H1 (cell line): ENCODE measurements at places on chromosomes 4 and X.

GRCh38 chrX:130261296-130261893 lies 7.3 kb downstream of the ZNF280C start:
- no peak for DNase-seq

DNA sequence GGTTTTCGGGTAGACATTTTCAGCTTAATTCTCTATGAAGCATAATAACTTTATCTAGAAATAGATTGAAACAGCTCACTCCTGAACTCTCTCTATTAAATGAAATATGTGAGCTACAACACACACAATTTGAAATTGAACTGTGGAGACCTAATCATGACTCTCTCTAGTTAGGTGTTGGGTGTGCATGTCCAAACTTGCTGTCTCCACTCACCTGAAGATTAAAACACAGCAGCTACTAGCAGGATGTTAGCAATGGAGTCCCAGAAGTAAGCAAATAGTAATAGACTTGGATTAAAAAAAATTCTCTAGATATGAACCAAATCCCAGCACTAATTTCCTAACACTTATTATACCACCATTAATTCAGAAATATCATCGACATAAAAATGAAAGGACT lies 173.1 kb downstream of the FSTL5 start:
- DNase-seq = no peak

- no peak for DNase-seq
Observed at GRCh38 chr4:85932500-85933290, 427.2 kb downstream of the MAPK10 start.

DNA sequence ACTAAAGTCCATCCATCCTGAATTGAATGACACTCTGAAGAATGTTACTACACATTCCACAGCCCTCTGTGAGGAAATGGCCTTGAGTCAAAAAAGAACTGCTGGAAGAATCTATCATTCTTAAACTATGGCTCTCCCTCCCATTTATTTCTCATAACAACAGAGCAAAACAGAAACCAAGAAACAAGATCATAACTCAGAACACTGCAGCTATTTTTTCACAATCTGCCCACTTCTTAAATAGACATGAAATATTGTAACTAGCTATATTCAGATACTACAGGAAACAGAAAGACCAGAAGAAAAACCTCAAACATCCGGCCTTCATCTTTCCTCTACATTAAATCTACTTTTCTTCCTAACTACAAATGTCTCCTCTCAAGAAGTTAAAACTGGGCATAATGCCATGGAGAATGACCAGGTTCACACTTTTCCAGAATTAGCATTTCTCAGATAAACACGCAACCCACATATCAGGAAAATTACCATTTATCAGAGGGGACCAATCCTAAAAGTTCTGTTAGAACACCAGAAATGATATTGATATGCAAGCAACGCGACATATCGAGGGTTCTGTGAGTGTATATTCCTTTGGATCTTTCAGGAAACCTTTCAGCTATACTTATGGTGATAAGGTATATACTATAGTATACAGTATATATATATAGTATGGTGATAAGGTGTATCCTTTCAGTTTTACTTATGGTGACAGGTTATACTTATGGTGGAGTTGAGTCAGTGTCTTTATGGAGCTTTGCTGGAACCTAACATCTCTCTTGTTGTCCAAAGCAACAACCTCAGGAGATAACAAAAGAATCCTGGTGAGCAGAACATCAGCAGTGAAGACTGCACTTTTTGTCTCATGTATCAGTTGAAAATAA lies 60.4 kb upstream of the IRF2 start:
- DNase-seq = no peak

GRCh38 chr4:92654084-92654483 lies 350.3 kb downstream of the GRID2 start:
- no peak for DNase-seq

DNA sequence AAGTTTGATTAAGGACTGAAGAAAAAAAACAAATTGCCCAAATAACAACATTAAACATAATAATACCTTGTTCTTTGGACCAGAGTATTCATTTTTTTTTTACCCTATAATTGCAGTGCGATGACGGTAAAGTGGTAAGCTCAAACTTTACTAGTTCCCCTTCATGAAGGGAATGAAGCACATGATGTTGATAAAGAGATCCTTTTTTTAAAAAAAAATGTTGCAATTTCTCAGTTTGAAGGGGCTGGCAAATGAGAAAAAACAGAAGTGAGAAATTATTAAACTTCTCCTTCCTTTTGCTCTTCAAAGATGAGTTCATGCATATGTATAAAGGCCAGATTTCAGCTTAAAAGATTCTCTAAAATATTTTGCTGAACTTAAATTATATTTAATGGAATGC lies 231.7 kb downstream of the C4orf33 start:
- no peak for DNase-seq

DNA sequence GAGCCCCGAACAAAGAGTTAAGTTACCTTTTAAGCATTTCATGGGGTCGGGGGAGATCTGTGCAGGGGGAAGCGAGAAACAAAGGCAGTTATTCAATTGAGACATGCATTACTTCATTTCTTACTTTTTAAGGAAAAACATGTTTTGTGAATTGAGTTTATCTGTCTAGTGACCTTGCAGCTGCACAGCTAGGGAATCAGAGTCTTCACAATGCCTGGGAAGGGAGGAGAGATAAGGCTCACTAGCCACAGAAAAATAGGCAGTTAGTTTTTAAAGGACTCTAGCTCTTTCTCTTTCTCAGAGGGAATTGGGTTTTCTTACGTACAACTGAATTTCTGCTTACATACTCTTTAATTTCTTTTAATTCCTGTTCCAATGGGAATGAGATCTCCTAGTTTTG lies 26.2 kb upstream of the ZBTB33 start:
- no peak for DNase-seq

- no peak for DNase-seq
Observed at GRCh38 chr4:170272959-170273358, 183.2 kb upstream of the AADAT start.

- no peak for DNase-seq
Observed at GRCh38 chr4:113822555-113823290, 61.2 kb upstream of the CAMK2D start.

GRCh38 chrX:41031256-41031967 lies 53.8 kb upstream of the USP9X start:
- DNase-seq = no peak

DNA sequence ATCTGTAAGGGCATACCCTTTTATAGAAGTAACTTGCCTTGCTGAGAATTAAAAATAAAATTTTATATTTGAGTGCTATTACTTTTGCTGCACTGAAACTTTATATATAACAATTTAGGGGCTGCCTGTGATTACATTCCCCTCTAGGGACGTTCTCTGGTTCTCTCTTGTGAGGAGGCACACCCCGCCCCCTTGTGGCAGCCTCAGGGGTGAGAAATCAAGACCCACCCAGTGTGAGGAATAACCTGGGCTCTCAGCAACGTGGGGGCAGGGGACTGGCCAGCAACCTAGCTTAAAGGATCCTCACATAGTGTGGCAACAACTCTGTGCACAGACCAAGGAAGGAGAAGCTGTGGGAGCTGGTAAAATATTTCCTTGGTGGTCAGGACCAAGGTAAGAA lies 43.7 kb downstream of the MAGEA9 start:
- peak; percentile 72 for DNase-seq

DNA sequence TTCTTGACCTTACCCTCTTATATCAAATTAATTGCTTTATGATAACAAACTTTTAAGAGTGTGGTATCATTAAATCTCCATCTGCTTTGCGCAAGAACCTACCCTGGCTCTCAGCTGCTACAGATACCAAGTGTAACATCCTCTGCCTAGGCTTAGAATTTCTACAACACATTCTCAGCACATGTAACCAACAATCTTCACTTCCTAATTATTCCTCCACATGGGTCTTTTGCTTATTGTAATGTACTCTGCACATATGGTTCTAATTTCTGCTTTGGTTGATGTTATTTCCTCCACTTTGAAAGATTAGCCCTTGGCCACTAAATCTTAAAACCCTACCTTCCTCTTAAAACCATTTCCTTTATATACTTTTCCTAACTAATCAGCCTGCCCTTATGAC lies 242.4 kb downstream of the ARHGAP24 start:
- DNase-seq = no peak

GRCh38 chrX:145727476-145727875 lies 90.2 kb upstream of the SLITRK2 start:
- no peak for DNase-seq

- no peak for DNase-seq
Observed at GRCh38 chrX:133654811-133655210, 239.5 kb upstream of the GPC4 start.

- no peak for DNase-seq
Observed at GRCh38 chr4:117654079-117654478, 380.2 kb upstream of the NDST3 start.

GRCh38 chrX:145826466-145826865 lies 8.8 kb downstream of the SLITRK2 start:
- DNase-seq = no peak

DNA sequence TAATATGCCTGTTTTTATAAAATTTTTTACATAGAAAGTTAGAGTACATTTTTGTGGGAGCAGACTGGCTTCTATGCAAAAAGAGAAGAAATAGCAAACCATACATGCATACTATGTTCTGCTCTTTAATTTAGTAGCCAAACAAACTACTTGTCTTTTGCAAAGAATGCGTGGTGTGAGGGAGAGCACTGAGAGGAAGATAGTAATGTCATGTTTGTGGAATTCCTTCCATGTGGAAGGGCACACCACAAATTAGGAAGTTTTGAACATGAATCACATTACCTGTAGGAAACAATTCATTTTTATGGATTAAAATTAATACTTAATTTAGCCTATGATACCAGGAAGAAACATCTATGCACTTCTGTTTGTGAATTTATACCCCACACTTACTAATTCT lies 1529.1 kb upstream of the ADGRL3 start:
- DNase-seq = no peak

DNA sequence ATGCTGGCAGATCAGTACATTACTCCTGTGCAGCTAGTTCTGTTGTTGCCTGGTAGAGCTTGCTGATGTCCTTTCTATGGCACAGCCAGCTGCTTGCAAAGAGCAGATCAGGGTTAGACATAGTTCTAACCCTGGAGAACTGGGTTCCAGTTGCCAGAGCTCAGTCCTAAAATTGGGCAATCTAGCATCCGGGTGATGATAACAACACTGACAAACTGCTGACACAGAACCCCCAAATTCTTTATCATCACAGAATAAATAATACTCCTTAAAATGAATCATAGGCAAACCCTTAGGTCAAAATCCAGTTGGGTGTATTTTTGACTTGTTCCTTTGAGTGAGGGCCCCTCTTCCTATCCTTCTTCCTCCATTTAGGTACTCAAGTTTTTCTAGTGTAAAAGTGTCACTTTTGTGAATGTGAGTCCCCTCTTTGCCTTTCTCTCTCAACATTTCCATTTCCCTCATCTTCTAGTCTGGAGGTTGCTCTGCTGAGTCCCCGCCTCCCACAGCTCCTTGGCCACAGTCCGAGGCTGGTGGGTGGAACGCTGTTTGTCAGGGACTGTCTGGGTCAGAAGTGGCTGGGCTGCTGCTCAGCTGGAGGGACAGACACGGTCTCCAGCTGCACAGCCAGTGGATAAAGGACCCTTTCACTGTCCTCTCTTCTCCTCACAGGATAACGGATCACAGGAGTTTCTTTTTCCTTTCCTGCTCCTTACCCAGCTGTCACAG lies 93.6 kb upstream of the RASGEF1B start:
- DNase-seq = no peak

- DNase-seq = no peak
Observed at GRCh38 chr4:79632114-79632513, 224.1 kb upstream of the GK2 start.

DNA sequence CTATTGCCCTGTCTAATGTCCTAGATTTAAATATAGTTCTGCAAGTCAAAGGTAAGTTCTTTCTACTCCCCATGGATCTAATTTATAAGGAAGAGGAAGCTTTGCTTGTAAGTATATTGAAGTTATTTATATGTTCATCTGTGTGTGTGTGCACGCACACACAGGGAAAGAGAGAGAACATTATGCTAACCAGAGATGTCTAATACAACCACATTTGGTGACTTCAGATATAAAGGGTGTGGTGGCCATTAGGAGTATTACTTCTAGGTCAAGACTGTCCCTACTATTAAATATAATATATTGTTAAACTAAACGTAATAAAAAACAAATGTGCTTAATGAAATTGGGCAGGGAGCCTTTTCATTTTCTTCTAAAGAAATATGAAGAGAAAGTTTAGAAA lies 4.1 kb downstream of the DCK start:
- no peak for DNase-seq

DNA sequence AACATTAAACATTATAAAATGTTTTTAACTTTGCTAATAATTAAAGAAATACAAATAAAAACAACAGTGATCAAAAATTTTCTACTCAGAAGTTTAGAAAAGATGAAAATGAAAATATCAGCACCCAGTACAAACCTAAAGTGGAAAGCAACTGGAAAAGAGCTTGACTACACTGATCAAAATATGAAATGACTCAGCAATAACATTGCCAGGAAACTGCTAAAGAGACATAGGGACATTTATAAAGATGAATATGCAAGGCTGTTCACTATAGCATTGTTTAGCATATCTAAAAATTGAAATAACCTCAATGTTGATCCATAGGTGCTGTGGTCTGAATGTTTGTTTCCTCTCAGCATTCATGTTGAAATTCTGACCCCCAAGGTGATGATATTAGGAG lies 88.5 kb upstream of the NOCT start:
- no peak for DNase-seq

DNA sequence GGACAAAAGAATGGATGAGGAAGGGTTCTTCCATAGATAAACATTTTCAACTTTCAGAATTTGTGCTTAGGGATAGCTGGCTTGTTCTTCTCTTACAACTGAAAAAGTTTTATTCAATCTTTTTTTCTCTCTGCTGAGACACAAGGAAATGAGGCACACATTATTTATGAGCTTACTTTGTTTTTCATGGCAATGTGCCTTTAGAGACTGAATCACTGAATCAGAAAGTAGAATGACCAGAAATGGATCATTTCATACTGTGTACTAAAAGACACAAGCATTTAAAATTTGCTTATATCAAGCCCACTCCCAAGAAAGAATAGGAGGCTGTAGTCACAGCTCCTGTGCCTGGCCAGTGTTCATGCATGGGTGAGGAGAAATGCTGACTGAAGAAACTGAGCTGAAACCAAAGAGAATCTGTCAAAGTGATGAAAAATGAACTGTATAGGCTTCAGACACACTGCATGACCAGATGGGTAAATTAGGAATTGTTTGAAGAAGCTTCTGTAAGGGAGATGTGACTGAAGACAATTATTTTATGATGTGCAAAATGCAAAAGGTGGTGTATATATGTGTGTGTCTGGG lies 413.8 kb downstream of the RAPGEF2 start:
- no peak for DNase-seq

- no peak for DNase-seq
Observed at GRCh38 chr4:31146366-31146765, 426.2 kb downstream of the PCDH7 start.

DNA sequence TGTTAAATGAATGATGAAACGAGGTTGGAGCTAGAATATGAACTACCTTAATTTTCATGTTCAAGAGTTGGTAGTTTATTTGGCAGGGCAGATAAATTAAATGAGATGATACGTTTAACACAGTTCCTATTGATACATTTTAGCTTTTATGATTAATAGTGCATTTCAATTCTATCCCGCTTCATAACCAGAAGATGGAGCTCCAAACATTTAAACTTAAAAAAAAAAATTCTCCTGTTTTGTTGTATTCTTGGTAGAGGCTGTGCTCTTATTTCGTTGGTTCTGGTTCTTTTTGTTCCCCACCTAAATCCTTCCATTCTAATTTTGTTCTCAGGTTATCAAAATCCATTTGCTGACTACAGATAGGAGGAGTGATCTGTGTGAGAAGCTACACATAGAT lies 71.8 kb upstream of the PTPN13 start:
- DNase-seq = no peak
